ENCODE measurements at places on chromosomes 1 and 21.

DNA sequence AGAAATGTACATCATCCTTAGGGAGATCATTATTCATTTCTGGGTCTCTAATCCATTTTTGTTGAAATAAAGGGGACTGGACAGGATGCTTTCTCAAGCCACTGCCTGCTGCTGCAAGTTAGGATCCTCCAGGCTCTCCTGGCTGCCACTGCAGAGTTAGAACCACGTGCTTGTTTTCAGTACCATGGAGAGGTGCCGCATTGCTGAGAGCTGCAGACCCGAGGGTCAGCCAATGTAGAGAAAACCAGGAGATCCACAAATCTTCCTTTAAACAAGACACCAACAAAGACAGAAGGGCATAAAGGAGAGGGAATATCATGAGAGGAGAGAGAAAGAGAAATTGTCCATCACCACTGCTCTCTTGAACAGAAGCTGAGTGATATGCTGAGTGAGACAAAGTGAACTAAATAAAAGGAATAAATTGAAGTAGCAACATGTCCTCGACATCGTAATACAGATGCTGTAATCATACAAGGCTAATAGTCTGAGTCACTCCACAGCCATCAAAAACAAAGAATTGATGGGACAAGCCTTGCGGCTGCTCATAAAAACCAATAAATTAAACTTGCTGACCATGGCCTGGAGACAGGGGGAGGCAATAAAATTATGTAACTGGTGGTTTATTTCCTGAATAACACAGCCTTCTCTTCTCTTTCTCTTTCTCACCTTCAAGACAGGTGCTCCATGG is 255.7 kb downstream of the OMA1 start:
- no peak for DNase-seq

- no peak for DNase-seq
These were observed 119.1 kb downstream of the ERG start for GRCh38 chr21:38379147-38379546.

- no peak for DNase-seq
These were observed 37.2 kb downstream of the LRRC8C start for GRCh38 chr1:89670163-89670562.

DNA sequence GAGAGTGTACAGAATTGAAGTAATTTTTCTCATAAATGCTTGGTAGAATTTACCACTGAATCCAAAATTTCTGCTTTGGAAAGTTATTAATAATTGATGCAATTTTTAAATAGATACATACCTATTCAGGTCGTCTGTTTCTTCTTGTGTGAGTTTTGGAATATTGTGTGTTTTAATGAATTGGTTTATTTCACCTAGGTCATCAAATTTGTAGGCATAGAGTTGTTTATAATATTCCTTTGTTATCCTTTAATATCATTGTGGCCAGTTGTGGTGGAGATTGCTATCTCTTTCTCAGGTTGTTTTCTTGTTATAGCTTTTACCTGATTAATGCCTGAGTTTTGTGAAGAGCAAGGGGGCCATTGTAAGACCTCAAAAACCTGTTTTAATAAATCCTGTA is 93.5 kb downstream of the SYT14 start:
- DNase-seq: no peak

DNA sequence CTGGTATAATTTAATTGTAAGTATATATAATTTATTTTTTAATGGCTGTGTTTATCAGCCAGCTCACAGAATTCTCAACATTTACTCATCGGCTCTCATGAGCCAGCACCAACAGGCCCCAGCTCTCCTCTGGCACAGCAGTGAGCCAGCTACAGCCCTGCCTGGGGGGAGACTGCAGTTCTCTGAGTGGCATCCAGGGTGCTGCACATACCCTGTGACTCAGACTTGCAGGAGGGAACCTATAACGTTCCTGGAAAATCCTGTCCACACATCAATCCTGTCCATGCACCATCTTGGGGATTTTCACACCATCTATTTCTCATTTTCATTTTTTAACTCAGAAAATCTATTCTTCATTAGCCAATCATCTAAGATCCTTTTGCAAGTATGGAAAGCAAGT is 36.5 kb downstream of the FHAD1 start:
- no peak for DNase-seq

- DNase-seq: no peak
These were observed 10.1 kb upstream of the TMEM52 start for GRCh38 chr1:1929102-1929638.

DNA sequence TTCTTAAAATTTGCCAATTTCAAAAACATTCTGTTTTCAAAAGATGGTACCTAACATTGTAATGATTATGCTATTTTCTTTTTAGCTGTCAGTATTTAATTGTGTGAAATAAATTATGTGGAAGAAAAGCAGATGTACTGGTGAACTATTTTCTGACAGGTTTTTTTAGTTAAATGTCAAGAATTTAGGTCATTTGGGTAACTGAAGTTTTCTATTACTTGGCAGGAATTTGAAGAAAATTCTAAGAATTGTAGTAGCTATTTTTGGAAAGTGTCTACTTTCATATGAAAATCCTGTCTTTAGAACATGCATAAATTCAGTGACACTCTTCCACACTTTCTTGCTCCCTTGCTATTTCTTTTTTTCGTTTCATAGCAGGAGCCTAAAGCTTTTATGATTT is 28.5 kb upstream of the PTPRC start:
- no peak for DNase-seq

GRCh38 chr1:59092126-59092525 is 204.8 kb upstream of the FGGY start:
- DNase-seq: no peak

DNA sequence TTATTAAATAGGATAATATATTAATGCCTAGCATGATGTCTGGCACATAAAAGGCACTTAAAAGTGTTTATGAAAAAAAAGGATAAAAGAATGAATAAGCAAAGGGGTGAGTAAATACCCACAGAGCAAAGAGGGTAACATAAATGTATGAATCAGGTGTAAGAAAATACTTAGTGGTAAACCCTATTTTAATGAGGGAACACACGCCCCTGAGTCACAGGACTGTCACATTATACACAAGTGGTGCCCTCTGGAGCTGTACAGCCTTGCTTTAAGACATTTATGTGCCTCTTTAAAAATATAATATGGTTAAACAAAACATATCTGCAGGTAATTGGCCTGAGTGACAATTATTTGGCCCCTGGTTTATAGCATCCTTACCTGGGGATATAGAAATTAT is 78.1 kb upstream of the PTBP2 start:
- DNase-seq: no peak

DNA sequence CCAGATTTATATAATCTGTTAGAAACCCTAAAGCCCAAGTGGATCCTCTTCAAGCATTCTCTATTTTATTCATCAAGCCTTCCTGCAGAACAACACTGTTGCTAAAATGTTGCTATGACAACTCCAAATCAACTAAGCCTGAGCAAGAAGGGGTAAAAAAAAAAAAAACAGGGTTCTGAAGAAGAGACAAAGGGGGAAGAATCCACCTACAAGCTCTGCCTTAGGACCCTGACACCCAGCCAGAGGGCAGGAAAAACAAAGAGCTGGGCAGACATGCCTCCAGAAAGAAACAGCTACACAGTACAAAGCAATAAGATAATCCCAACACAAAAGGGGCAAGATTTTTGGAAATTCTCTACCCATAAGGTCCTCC is 1.3 kb downstream of the USF1 start:
- DNase-seq: no peak

- no peak for DNase-seq
These were observed at the start of gene ADGRL4 for GRCh38 chr1:79006564-79006963. Gene ADGRL4 (minus strand): TSS chr1:79006730. CDS start chr1:79006654, 76 bp downstream.

DNA sequence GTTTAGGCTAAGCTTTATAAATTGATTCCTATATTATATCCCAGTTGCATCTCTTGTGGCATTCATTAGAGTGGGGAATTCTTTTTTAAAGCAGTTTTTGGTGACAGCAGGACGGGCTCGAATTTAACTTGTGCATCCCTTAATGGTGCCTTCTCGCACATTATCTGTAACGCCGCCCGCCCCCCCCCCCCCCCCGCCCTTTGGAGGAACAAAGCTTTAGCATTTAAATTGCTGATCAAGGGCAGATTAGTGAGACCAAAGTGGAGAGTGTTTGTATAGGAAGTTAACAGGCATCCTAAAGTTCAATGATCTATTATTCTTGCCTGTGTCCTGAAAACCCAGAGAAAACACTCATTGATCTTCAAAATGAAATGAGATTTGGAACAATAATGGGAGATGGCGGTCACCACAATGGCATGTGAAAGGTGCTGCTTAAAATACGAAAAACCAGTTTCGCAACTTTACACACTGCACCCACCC is 2.2 kb downstream of the LMO4 start:
- no peak for DNase-seq

DNA sequence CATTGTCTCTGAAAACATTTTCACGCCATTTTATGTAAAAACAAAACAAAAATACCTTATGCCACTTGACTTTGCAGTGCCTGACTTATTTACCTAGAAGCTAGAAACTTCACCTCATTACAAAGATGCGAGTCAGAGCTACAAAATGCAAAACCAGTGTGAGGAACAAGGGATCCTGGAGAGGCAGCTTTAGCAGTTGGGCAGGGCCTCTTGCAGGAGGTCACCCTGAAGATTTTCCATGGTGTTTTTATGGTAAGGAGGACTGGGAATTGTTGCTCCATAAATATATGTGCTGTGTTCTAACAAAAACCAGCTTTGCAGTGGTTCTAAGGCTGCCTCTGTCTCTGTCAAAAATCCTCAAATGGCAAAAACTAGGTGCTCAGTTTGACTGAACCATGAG is 36.4 kb upstream of the TARBP1 start:
- DNase-seq: no peak

All from activated T-helper 1 cell treated with anti-CD3 and anti-CD28 coated beads, Interleukin-12 subunit alpha, Interleukin-12 subunit beta, Interleukin-2, Interleukin-4 antibody, amounts not matched to agents 30 ng/mL and 10 ng/mL and 1 ng/mL, durations not matched to agents 14 hours and 24 hours and 36 hours (primary cell).